Tibial nerve (tissue), 4 donors: ENCODE measurements at places on chromosomes 12 and 14. TPM values are rescaled to one million over a fixed set of nuclear protein-coding genes. Genes with fewer than 3 reads are reported as not detected.

TMEM120B gene
- 12.6 TPM for total RNA-seq

TAS2R7 gene
- total RNA-seq, result not detected

NTF3 gene
- not detected for total RNA-seq

TCTN1 gene
- 59.7 TPM for total RNA-seq

SMCO3 gene
- 10.5 TPM for total RNA-seq

SSTR1 gene
- 1.8 TPM for total RNA-seq

OLR1 gene
- total RNA-seq, result 2.7 TPM

CCDC38 gene
- not detected for total RNA-seq

RNASE11 gene
- not detected for total RNA-seq

FSCB gene
- total RNA-seq, result 0.30 TPM
